ENCODE measurements at places on chromosomes 2 and 18. TPM values are rescaled to one million over a fixed set of nuclear protein-coding genes. Genes with fewer than 3 reads are reported as not detected.

ARMC9 gene
- 2.3 TPM for total RNA-seq

- DNase-seq: no peak
Observed at GRCh38 chr2:236637686-236638569, 68.3 kb downstream of the ACKR3 start.

DNA sequence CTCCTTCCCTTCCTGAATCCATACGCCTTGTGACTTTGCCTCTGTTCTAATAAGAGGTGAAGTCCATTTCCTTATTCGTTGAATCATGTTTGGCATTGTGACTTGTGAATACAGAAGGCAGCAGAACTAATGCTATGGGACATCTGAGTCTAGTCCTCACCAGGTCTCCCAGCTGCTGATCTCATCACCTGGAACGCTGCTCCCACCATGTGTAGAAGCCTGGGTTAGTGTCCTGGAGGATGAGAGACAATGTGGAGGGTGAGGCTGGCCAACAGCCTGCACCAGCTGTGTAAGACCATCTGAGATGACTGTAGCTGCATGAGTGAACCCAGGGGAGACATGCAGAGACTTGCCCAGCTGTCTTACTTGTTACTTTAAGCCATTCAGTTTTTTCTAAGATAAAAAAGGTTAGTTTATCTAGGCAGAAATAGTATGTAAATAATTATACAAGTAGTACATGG is 3.5 kb upstream of the HAAO start:
- DNase-seq: no peak

DNA sequence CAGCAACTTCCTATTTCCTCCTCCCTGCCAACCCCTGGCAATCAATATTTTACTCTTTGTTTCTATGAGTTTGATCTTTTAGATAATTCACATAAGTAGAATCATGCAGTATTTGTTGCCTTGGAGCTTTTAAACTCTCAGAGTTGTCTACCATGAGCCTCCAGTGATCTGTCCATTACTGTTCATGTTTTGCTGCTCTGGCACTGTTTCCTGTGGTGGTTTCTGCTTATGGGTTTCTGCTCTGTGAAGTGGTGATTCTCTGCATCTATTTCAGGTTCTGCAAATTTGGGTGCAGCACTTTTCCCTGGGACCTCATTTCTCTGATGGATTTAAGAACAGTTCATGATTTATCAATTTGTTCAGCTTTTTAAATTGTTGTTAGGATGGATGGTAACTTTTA is 908.1 kb upstream of the FANCL start:
- DNase-seq: no peak

DNA sequence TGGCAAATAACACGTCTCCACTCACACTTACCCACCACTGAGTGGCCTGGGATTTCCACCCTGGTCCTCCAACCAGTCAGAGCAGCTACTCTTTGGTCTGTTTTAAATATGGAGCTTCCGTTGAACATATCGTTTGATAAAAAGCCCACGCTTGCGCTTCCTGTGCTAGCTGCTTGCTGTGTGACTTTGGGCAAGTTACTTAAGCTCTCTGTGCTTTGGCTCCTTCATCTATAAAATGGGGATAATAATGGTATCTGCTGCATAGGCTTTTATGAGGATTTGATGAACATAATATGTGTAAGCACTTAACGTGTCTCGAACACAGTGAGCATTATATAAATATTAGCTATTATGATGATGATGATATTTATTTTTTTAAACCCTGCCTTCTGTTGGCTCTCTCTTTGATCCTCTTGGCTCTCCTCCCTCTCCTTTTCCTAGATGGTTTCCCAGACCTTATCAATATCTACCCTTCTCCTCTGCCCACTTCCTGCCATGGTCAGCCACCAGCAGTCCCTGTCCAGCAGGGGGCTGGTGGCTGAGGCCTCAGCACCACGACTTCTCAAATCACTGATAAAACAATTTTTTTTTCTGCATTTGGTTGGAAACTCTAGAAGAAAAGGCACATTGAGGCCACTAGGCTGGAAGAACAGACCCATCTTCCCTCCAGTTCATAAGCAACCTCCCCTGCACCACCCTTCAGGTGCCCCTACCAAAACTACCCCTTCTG is 191.9 kb downstream of the LOXHD1 start:
- DNase-seq: no peak

GRCh38 chr18:78459668-78460067 is 520.0 kb upstream of the SALL3 start:
- DNase-seq: no peak
